Right ventricle myocardium inferior (tissue), 1 donor: ENCODE measurements at places on chromosomes 2 and 18.

DNA sequence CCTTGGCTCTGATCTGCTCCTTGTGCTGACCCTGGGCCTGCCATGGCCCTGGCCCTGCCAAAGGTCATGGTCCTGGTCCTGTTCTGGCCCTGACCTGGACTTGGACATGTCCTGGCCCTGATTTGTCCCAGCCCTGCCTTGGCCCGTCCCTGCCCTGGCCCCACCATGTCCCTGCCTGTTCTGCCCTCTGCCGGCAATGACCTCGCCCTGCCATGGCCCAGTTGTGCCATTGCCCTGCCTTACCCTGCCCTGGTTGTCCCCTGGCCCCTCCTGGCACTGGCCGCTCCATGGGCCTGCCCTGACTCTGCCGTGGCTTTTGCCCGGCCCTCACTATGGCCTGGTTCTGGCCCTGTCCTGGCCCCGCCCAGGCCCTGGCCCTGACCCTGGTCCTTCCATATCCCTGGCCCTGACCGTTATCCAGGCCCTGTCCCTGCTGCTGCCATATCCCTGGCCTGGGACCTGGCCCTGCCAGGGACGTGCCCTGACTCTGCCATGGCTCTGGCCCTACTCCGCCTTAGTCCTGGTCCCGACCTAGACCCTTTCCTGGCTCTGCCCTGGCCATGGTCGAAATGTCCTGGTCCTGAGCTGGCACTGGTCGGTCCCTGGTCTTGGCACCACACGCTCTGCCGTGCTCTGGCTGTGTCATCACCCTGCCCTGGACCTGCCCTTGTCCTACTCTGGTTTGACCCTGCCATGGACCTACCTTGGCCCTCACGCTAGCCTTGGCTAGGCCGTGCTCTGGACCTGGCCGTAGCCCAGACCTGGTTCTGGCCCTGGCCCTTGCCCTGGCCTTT is 6.8 kb upstream of the ANKRD62 start:
- no peak for DNase-seq

DNA sequence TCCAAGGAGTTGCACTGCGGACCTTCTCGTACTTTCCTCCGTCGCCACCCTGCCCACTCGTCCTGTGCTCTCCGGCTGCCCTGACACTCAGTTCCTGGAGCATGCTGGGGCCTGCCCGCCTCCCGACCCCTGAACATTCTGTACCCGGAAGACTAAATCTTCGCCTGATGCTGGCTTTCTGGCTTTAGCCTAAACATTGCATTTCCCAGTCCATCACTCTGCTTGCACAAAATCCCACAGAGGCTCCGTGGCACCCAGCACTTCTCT is 550 bp upstream of the SFXN5 start:
- no peak for DNase-seq

GRCh38 chr2:193520709-193521458 is 1326.2 kb upstream of the TMEFF2 start:
- no peak for DNase-seq

DNA sequence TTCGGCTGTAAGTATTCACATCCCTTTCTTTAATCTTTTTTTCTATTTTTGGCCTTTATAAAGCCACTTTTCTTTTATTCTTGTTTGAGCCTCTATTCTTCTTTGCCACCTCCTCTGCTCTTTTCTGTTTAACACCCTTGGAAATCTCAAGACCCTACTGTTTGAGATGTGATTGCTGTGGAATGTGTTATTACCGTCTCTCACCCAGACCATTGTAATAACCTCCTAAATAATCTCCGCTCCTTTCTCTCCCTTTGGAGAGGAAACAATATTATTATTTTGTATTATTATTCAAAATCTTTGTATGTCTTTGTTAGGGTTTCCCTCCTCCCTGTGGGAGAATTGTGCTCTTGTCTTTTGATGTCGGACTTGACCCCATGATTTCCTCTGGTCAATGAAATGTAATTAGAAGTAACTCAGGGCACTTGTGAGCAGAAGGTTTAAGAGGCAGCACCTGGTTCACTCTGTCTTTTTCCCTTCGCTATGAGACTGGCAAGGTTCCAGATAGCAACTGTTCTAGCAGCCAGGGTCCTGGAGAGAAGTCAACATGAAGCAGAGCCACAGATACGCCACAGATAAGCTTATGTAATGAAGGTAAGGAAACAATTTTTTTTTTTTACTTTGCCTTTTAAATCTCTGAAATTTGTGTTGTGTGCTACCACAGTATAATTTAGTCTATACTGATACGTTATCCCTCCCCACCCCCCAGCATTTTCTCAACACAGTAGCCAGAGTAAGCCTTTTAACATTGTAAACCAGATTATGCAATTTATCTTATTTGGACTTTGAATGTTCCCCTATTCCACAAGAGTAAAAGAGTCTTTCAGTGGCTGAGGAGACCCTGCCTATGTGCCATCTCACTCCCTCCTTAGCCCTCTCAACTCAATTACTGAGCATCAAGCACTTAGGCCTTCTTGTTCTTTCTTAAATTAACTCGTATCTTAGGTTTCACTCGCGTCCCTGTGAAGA is 601.2 kb upstream of the ZNF804A start:
- DNase-seq, result no peak

DNA sequence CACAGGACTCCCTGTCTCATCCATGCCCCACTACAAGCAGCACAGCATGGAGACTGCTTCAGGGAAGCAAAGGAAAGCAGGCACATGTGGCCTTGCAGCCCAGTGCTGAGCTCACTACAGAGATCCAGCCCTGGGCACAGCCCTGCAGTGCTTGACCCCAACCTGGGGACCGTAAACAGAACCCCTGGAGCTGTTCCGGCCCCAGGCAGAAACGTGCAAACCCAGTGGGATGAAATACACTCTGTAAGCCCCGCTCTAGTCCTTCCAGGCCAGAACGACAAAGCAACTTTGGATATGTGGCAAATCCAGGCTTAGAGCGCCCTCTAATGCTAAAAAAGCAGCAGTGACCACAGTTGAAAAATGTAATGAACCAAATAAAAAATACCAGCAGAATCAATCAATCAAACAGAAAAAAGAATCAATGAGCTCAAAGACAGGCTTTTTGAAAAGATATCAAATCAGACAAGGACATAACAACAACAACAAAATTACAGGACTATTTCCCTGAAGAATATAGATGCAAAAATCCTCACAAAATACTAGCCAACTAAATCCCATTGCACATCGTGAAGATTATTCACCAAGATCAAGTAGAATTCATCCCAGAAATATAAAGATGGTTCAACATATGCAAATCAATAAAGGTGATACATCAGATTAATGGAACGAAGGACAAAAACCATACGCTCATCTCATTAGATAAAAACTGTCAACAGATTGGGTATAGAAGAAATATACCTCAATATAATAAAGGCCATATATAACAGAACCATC is 45.6 kb downstream of the ZNF519 start:
- no peak for DNase-seq

- no peak for DNase-seq
Observed at GRCh38 chr2:156379071-156379470, 46.5 kb upstream of the NR4A2 start.

DNA sequence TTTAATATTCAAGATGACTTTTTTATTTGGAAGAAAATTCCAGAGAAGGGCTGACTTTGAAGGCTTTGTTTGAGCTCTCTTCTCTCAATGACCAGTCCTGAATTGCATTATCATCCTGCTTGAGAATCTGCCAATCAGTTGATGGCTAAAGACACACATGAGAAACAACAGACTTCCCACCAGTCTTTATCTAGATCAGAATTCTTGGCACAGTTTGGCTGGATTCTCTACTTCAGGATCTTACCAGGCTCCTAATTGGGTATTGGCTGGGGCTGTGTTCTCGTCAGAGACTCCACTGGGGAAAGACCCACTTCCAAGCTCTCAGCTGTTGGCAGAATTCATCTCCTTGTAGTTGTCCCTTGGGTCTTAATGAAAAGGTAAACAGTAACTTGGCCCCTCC is 86.0 kb downstream of the WDSUB1 start:
- DNase-seq, result no peak

- no peak for DNase-seq
Observed at GRCh38 chr2:128401680-128402079, 83.0 kb upstream of the HS6ST1 start.

GRCh38 chr2:215382480-215382879 is 53.4 kb downstream of the FN1 start:
- DNase-seq, result no peak

- DNase-seq, result no peak
Observed at GRCh38 chr18:13558124-13558523, 168.2 kb downstream of the FAM210A start.

- no peak for DNase-seq
Observed at GRCh38 chr2:85978883-85979780, 90.3 kb upstream of the ST3GAL5 start.
